ENCODE measurements at places on chromosomes 7 and 10.
A peak's percentile ranks its signal among the peaks of the same experiment; 100 is the strongest.

GRCh38 chr7:151121380-151122170, 35.3 kb downstream of the AGAP3 start:
- DNase-seq: no peak

DNA sequence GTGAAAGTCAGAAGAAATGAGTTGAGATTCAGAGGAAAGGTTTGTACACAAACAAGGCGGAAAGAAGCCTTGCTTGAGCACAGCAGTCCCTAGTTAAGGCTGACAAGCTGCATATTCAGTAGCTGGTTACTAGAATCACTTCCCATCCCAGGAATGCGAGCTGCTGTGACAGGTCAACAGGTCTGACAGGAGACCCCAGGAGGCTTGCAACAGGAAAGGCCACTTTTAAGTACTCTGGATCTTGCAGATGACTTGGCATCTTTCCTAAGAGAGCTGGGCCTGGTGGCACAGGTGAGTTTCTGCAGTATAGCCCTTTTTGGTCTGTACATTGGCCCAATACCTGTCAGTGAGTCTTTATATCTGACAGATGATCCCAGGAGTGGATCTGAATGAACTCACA, 35.7 kb upstream of the UNC5B start:
- no peak for DNase-seq

- no peak for DNase-seq
Measured at GRCh38 chr7:112138938-112139337, 67.3 kb downstream of the DOCK4 start.

- no peak for DNase-seq
Measured at GRCh38 chr10:48806342-48806741, 121.7 kb downstream of the WDFY4 start.

DNA sequence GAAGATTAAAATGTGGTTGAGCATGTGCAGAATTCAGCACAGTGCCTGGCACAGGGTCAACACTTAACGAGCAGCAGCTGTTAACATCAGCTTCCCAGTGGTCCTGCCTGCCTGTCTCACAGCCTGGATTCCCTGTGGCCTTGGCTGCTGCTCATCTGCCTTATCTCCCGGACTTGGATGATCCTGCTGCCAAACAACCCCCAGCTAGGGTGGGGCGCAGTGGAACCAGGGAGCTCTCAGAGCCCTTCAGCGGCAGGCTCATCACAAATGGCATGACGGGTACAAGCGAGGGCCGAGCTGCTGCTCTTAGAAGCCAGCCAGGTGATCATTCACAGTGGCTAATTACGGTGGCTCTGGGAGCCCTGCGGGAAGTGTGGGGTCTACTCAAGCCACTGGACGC, 13.0 kb upstream of the SMARCD3 start:
- no peak for DNase-seq

- no peak for DNase-seq
Measured at GRCh38 chr7:155558351-155558750, 12.0 kb upstream of the CNPY1 start.

DNA sequence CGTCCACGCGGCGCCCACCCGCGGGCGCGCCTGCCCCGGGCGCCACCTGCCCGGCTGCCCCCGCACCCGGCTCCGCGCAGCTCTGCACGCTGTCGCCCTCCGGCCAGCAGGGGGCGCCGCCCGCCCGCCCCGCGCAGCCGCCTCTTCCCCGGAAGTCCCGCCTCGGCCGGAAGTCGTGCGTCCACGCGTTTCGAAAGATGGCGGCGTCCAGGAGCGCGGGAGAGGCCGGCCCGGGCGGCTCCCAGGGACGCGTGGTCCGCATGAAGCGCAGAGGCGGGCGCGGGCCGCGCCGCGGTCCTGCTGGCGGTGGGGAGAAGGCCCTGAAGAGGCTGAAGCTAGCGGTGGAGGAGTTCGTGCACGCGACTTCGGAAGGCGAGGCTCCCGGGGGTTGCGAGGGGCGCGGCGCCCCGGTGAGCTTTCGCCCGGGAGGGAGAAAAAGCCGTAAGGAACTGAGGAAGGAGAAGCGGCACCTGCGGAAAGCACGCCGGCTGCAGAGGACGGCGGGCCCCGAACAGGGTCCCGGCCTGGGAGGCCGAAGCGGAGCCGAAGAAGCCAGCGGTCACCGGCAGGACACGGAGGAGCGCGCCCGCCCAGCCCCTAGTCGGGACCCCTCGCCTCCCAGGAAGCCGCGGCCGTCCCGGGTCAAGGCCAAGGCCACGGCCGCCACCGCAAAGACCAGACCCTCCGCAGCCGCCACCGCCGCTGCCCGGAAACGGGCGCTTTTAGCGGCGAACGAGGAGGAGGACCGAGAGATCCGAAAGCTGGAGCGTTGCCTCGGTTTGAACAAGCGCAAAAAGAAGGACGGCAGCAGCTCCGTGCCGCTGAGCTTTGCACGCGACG, at the start of gene NOM1:
TSS of gene NOM1 (plus strand) at position 172 of the 840 bp plus-strand sequence. CDS start at position 198, 26 bp downstream.
- DNase-seq: peak; percentile 94

All from activated naive CD8-positive, alpha-beta T cell treated with anti-CD3 and anti-CD28 coated beads for 36 hours (primary cell).